ENCODE measurements at places on chromosomes 12 and 14.

DNA sequence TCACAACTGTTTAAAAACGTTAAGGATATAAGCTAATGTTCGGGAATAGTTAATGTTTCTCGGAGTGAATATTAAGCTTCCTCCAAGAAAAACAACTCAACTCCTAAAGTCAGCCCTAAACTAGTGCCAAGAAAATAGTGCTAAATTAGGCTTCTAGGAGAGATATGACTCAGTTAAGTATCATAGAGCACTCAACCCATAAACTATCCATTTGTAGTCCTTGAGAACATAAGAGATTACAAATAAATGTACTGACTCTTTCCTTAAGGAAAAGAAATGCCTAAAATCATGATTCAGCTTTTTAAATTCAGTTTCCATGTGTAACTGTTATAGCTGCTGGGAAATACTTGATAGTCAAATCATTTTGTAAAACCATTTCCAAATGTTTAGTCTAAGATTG is 117.1 kb downstream of the HMGA2 start:
- no peak for DNase-seq

GRCh38 chr14:72254202-72254936 is 322.1 kb downstream of the RGS6 start:
- DNase-seq: no peak

GRCh38 chr14:66923251-66923650 is 266.0 kb upstream of the GARIN2 start:
- no peak for DNase-seq

- no peak for DNase-seq
Observed at GRCh38 chr12:25997201-25997963, 38.9 kb downstream of the RASSF8 start.
